IPS-NIHi11 (cell line): ENCODE measurements at places on chromosomes 7 and 10.
A peak's percentile ranks its signal among the peaks of the same experiment; 100 is the strongest.

GRCh38 chr10:43294241-43294658 is 27.4 kb upstream of the RASGEF1A start:
- no peak for DNase-seq

GRCh38 chr10:120314442-120314841 is 142.6 kb upstream of the PLPP4 start:
- no peak for DNase-seq

DNA sequence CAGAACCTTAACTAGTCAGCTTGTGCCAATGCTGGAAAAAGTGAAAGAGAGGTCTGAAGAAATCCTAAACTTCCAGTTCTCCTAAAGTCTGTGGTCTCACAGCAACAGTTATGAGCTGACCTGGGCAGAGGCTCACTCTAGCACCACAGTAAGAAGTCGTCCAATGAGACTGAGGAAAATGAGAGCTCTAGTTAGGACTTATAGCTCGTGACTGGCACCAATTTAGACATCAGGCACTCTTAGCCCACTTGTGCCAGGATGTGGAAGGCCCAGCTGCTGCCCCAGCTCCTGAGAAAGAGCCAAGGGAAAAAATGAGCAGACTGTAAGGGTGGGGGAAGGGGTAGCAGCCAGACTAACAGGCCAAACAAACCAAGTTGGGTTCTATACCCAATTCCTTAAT is 7.6 kb downstream of the MMS19 start:
- no peak for DNase-seq

GRCh38 chr7:121273467-121274167 is 55.2 kb upstream of the WNT16 start:
- no peak for DNase-seq

- peak; percentile 86 for DNase-seq
Measured at GRCh38 chr10:132787495-132788179, 1.7 kb upstream of the NKX6-2 start.

- DNase-seq: no peak
Measured at GRCh38 chr7:35734001-35734483, 39.1 kb upstream of the HERPUD2 start.

DNA sequence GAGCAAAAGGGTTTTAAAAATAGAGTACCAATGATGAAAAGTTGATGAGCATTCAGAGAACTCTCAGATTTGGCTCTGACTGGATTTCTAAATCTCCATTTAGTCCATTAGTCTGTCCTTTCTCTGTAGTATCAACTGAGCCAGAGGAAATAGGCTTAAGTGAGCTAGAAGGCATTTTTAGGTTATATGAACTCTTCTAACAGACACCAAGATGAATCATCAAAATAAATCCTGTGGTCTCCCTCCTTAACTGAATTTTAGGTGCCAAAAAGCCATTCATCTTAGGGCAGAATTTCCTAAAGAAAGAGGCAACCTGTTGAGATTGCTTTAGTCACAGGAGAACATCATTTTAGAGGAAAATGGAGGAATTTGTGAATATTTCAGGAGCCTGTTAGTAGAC is 305.1 kb downstream of the AUTS2 start:
- no peak for DNase-seq
